Psoas muscle (tissue), 8 donors: ENCODE measurements at places on chromosomes 7 and 10. TPM values are rescaled to one million over a fixed set of nuclear protein-coding genes. Genes with fewer than 3 reads are reported as not detected.

PCLO gene
- polyA plus RNA-seq, result 0.03 TPM

PRPS1L1 gene
- polyA plus RNA-seq, result not detected

AS3MT gene
- polyA plus RNA-seq, result 0.96 TPM

GPR26 gene
- 0.01 TPM for polyA plus RNA-seq

ATP6V0E2 gene
- polyA plus RNA-seq, result 11.7 TPM

OR2A1 gene
- polyA plus RNA-seq, result not detected

DNA sequence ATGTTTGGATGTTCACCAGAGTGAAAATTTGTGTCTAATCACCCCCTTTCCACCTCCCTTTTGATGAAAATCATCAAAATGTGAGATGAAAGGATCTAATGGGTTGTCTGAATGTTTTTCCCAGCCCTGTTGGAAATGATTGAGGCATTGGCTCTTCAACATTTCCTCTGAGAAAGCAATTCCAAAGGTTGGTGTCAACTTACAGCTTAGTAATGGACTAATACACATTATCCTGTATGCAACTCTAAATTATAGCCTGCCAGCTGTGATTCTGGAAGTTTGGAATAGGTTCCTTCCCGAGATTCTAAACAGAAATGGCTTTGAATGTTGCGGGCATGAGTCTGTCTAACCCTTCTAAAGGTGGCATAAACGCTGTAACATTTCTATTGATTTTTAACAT is 152.9 kb downstream of the DYNC1I1 start:
- DNase-seq, result no peak

- no peak for DNase-seq
Observed at GRCh38 chr7:120256344-120257070, 16.5 kb upstream of the KCND2 start.

DNA sequence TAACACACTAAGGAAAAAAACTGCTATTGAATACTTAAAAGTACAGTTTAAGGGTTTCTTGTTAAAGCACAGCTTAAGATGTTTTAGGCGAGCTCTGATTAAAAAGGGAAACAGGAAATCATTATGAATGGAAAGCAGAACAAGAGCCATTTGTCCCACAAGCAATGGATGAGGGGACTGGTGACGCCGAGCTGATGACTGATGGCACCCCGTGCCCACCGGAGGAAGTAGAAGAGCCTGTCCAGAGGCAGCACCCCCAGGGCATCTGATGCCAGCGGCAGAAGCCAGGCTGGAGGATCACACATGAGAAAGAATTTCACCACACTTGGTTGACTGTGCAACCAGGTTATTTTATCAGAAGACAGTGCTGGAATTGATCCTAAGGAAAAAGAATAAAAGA is 15.0 kb upstream of the INSIG1 start:
- DNase-seq, result no peak

DNA sequence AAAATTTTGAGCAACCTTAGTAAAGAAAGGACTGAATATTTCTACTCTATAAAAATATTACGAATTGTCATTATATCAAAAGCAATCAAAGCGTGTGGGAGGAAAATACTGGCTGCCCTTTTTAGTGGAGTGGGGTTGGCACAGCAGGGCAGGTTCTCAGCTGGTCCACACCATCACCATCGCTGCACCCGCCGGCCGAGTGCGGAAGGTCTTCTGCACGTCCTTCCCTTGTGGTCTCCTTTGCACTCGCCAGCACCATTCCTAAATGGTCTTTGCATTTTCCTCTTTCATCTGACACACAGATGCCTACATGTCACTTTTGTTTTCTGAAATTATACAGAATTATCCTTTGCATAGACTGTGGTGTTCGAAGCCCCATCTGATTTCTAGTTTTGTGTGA is 116.6 kb upstream of the LANCL2 start:
- no peak for DNase-seq

DNA sequence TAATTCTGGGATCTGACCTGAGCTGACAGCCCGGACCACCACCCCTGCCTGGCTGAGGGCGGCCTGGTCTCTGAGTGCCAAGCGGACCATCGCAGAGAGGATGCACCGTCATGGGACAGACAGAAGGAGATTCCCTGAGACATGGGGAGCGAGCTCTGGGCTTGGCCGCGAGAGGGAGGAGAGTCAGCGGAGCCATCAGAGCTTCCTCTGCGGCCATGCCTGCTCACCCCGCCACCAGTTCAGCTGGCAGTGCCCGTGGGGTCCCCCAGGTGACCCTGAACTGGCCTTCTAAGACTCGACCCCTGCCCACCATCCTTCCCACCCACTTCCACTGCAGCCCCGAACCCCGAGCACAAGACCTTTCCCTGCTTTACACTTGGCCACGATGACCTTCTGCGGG is 152.8 kb downstream of the TCERG1L start:
- no peak for DNase-seq

DNA sequence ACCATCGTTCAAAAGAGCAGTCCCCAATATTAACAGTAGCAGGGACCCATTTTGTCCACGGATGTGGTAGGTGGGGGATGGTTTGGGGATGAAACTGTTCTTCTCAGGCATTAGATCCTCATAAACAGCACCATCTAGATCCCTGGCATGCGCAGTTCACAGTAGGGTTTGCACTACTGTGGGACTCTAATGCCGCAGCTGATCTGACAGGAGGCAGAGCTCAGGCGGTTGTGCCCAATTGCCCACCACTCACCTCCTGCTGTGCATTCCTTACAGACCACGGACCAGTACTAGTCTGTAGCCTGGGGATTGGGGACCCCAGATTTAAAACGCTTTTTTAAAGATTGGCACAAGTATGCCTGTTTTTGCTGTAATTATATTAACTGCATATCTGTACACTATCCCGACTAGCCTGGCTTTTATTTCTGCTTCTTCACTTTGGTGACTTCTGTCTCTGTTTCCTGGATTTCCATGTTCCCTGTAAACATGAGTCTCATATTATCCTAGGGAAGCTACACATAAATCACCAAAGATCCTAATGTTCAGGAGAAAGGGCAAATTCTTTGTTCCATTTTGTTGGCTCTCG is 163.3 kb upstream of the AKR1E2 start:
- peak; percentile 67 for DNase-seq

- no peak for DNase-seq
Observed at GRCh38 chr7:100065452-100066186, 15.9 kb downstream of the ZNF3 start.

DNA sequence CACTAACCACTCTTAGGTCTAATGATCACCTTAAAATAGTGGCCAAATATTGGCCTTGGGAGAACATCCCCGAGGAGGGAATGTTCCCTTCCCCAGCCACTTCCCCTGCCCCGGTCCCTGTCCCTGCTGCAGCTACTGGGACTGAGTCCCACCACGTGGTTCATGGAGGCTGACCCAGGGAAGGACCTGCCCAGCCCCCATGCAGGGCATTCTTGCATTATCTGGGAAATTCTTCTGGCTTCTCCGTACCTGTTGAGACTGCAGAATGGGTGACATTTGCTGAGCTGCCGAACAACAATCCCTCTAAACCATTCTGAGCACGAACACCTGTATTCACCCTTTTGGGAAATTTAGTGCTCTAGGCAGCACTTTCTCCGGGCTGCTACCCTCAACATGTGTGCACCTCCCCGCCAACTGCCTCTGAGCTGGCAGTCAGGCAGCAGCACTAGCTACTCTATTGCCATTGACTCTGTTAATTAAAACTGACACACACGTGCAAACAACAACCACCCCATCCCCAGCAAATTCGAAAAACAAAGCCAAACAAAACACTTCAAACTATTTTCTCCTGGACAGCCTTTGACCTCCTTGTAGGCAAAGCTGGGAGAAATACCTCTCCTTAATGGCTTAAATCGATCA is 567.4 kb upstream of the MKI67 start:
- no peak for DNase-seq

DNA sequence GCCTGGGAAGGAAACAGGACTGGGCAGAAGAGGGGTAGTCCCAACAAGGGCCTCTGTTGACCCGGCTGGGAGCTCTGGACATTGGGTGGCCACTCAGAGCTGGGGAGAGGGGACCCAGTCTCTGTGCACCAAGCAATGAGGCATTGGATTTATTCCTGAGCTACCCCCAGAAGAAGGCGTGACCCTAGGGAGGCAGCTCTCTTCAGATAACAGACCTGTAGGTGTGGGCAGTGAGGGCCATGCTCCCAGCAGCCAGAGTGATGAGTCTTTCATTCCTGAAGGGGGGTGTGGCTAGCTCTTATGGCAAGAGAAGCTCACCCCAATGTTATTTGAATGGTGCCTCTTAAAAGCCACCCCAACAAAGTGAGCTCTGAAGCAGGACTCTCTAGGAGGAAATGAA is 20.4 kb downstream of the TEX36 start:
- DNase-seq, result no peak

- DNase-seq, result peak; percentile 21
Observed at GRCh38 chr10:132637477-132638129, 100.0 kb downstream of the INPP5A start.

DNA sequence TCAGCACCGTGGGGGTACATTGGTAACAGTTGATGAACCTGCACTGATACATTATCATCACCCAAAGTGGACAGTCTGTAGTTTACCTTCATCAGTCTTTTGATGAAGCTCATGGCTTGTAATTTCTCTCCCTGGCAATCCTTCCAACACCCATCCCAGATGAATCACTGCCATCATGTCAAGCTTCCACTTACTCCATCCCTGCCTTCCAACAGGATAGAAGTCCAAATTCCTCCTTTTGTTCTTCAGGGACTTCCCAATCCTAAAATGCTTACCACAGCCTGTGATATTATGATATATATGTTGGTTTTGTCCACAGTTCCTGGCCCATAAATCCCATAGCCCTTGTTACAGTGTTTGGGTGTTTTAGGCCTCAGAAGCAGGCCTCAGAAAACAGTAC is 16.1 kb downstream of the SNX10 start:
- no peak for DNase-seq

DNA sequence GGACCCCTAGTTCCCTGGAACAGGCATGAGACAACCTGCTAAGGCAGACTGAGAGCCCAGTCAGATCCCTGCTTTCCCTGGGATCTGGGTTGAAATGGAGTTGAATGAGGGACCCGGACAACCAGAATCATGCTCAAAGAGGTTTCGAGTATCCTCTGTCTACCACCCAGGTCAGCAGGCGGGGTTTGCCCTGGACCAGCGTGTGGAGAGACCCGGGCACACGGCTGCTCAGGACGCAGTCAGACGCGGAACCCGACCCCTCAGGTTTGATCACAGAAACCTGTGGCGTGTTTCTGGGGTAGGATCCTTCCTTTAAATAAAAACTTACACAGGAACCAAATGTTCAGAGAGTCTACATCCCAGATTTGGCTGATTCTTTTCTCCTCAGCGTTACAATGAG is 330.6 kb downstream of the PTPRN2 start:
- DNase-seq, result peak; percentile 23

GRCh38 chr10:5599613-5600520 is 66.5 kb downstream of the ASB13 start:
- DNase-seq, result no peak

DNA sequence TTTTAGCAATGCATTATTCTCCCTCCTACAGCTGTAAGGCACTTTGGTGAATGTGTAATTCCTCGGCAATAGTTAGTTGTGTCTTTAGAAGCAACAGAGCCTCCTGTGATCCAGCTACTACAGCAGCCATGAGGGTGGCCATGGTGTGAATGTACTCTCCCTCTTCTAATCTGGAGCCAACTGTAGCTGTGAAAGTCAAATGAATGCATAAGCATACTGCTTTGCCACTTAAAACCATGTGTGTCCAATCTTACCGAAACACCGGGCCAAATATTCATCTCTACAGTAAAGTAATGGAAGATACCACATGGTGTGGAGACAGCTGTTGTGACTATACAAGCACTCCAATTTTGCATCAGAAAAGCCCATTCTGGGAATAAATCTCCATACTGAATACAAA is 195.0 kb downstream of the DNAJC1 start:
- no peak for DNase-seq

GRCh38 chr7:128026551-128026950 is 4.7 kb downstream of the LRRC4 start:
- no peak for DNase-seq

DNA sequence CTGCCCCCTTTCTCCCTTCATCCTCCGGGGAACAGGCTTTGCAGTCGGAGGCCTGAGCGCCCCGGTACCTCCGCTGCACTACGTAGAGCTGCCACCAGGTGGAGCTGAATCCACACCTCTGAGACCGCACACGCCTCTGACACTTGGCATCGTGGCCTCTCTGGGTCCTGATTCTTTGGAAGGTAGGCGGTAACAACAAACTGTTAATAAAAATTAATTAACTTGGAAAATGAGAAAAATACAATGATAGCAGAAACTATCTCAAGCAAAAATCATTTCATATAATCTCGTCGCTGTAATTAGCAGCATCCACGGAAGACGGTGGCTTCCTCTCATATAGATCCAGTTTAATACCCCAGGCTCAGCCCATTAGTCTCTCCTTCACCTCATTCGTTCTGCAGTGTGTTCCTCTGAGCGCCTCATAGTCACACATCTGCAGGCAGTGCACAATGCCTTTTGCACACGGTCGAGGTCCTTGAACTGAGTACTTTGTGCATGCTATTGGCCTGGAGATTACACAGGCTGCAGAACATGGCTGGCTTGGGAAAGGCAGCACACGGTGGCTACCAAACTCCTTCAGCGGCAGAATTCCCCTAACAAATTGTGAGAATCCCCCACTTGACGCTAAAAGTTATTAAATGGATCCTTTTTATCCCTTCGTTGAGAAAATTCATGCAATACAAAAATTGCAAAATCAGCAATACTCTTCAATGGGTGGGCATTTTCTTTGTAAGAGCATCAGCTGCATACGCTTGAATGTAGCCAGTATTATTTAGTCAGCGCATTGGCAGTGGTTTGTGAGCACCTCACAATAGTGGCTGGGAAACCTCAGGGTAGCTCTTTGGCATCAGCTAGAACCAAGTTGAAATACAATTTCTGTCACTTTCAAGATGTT is 18.7 kb downstream of the OR9A2 start:
- peak; percentile 87 for DNase-seq

- no peak for DNase-seq
Observed at GRCh38 chr10:45061982-45062381, 61.3 kb downstream of the ZNF22 start.

- DNase-seq, result no peak
Observed at GRCh38 chr7:69243016-69243415, 355.3 kb upstream of the AUTS2 start.
